Progenitor cell of endocrine pancreas (in vitro differentiated cells): ENCODE measurements at places on chromosomes 4 and X. TPM values are rescaled to one million over a fixed set of nuclear protein-coding genes. Genes with fewer than 3 reads are reported as not detected.

DNA sequence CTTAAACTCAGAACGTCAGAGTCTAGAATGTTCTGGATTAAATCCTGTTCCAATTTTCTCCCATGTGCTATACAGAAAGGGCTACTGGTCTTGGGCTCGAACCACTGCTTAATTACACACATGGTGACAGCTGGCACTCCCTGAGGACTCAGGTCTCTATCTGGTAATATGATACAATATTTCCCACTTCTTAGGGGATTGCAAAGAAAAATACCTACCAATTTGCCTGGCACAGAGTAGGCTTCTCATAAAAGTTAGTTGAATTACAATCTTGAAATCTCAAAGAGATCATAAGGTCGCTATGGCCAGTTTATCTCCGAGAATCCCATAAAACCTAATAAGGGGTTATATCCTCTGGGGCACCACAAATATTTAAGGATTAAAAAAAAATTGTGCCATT lies 8.6 kb downstream of the GPM6B start:
- peaks cover 6% of the 10 kb centered on the region for H3K27me3 ChIP-seq
- no peaks in the 10 kb centered on the region for H3K36me3 ChIP-seq
- no peak overlapping the region for H3K27ac ChIP-seq
- H3K4me3 ChIP-seq = no peak overlapping the region

GRCh38 chrX:69615342-69615741 lies 571 bp upstream of the EDA start:
- peak overlapping the region; percentile 50 for H3K4me3 ChIP-seq
- no peaks in the 10 kb centered on the region for H3K36me3 ChIP-seq
- H3K27me3 ChIP-seq = peaks cover 13% of the 10 kb centered on the region
- H3K27ac ChIP-seq = peak overlapping the region; percentile 52

GRCh38 chr4:133493776-133494175 lies 344.7 kb downstream of the PCDH10 start:
- H3K4me1 ChIP-seq = no peaks in the 10 kb centered on the region
- no peaks in the 10 kb centered on the region for H3K36me3 ChIP-seq

DNA sequence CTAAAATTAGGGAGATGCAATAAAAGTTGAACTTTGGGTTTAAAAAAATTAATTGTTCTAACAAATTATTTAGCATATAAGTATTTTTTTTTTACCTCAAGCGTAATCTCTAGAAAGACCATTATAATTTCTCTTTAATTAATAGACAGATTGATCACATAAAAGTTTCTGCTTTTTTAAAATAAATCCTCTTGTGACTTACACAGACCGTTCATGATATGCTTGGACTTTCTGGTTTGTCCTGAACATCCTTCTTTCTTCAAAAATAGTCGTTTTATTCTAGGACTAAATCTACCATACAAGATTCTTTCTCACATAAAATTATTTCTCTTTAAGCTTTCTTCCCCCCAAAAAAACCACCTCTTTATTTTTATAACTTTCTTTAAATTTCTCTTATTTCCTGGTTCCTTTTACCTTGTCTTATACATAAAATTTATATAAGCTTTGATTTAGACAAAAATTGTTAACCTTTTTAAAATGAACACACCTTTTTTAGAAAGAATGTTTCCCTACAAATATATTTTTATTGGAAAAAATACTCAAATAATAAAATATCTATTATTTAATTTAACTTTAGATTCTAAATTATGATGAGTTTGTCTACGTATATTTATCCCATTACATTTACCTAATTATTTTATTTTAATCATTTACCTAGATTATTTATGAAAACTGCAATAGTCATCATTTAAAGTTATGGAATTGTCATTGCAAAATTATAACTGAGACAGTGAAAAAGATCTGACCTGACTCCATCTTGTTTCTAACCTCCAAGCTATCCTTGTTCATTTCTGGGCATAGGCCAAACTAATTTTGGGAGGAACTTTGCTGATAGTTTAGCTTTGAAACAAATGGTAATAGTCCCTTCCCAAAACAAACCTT lies 37.6 kb downstream of the PGRMC2 start:
- no peaks in the 10 kb centered on the region for H3K36me3 ChIP-seq
- no peaks in the 10 kb centered on the region for H3K4me1 ChIP-seq
- no peak for DNase-seq

GRCh38 chrX:78199851-78200250 lies 60.4 kb upstream of the TAF9B start:
- H3K27ac ChIP-seq = no peak overlapping the region
- DNase-seq = no peak
- H3K4me1 ChIP-seq = no peaks in the 10 kb centered on the region
- H3K36me3 ChIP-seq = no peaks in the 10 kb centered on the region

GRCh38 chrX:129748305-129748704 lies 9.5 kb downstream of the XPNPEP2 start:
- no peaks in the 10 kb centered on the region for H3K4me1 ChIP-seq
- no peak overlapping the region for H3K27ac ChIP-seq
- DNase-seq = no peak
- H3K36me3 ChIP-seq = no peaks in the 10 kb centered on the region
- H3K4me3 ChIP-seq = no peak overlapping the region

GRCh38 chrX:28752330-28752729 lies 165.1 kb downstream of the IL1RAPL1 start:
- peaks cover 2% of the 10 kb centered on the region for H3K4me1 ChIP-seq
- no peak overlapping the region for H3K4me3 ChIP-seq
- H3K27ac ChIP-seq = no peak overlapping the region
- H3K36me3 ChIP-seq = no peaks in the 10 kb centered on the region
- no peaks in the 10 kb centered on the region for H3K27me3 ChIP-seq

- DNase-seq = no peak
- no peaks in the 10 kb centered on the region for H3K36me3 ChIP-seq
- no peaks in the 10 kb centered on the region for H3K27me3 ChIP-seq
- no peak overlapping the region for H3K4me3 ChIP-seq
These were observed 22.2 kb upstream of the GALNT7 start for GRCh38 chr4:173146456-173146855.

DNA sequence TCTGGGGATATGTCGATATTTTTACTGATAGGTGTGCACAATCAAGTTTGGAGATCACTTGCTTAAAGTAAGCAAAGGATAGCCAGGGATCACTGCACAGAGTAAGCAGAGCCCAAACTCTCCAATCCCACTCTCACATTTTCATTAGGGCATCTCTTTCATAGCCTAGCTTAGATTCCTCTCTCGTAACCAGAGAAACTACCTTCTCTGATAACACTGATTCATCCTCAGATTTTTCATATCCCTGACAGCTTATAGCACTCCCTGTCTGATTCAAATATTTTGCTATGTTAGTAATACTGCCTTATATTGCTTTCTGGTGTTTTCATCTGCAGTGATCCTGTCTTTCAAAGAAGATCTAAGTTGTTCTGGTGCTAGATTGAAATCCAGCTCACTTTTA lies 123.7 kb downstream of the CBLL2 start:
- H3K4me1 ChIP-seq = peaks cover 3% of the 10 kb centered on the region
- H3K27me3 ChIP-seq = no peaks in the 10 kb centered on the region
- no peak overlapping the region for H3K4me3 ChIP-seq
- DNase-seq = no peak
- H3K27ac ChIP-seq = no peak overlapping the region
- H3K36me3 ChIP-seq = no peaks in the 10 kb centered on the region

- H3K4me1 ChIP-seq = no peaks in the 10 kb centered on the region
- no peak overlapping the region for H3K27ac ChIP-seq
- H3K27me3 ChIP-seq = no peaks in the 10 kb centered on the region
- no peak for DNase-seq
These were observed 94.1 kb upstream of the PPP3CA start for GRCh38 chr4:101441446-101441845.

GRCh38 chr4:155974996-155975395 lies 21.3 kb upstream of the CTSO start:
- H3K27me3 ChIP-seq = no peaks in the 10 kb centered on the region
- no peak for DNase-seq
- H3K4me3 ChIP-seq = no peak overlapping the region
- H3K27ac ChIP-seq = no peak overlapping the region
- H3K36me3 ChIP-seq = no peaks in the 10 kb centered on the region
- H3K4me1 ChIP-seq = peaks cover 1% of the 10 kb centered on the region

FOXR2 gene
- not detected in 2 replicates for total RNA-seq

MAB21L2 gene
- total RNA-seq = 0.19 and 0.51 TPM in 2 replicates
